ENCODE measurements at places on chromosomes 13 and 19.

- DNase-seq, result no peak
These were observed 9.2 kb downstream of the TMED1 start for GRCh38 chr19:10826846-10827245.

DNA sequence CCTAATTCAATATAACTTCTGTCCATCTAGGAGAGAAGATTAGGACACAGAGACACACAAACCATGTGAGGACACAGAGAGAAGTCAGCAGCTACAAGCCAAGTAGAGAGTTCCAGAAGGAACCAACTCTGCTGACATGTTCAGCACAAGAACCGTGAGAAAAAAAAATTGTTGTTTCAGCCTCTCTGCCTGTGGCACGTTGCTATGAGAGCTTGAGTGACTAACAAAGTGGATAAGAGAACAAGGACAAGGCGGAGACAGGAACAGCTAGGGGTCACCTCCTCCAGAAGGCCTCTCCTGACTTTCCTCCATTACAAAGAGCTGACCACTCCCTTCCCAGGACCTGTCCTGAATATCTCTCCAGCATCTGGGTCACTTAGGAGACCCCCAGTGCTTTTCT lies 5.6 kb upstream of the SIGLEC12 start:
- no peak for DNase-seq

GRCh38 chr13:23797276-23797903 lies 91.8 kb downstream of the MIPEP start:
- DNase-seq, result no peak

- peak; percentile 77 for DNase-seq
These were observed 3.4 kb upstream of the PRAM1 start for GRCh38 chr19:8505680-8506401.

GRCh38 chr19:40716031-40716481 lies 630 bp downstream of the COQ8B start:
- peak; percentile 81 for DNase-seq

GRCh38 chr13:32381539-32381938 lies 46.4 kb downstream of the N4BP2L1 start:
- no peak for DNase-seq

All from NCI-H446 (cell line).